ENCODE measurements at places on chromosomes 1 and 21.
A peak's percentile ranks its signal among the peaks of the same experiment; 100 is the strongest.

DNA sequence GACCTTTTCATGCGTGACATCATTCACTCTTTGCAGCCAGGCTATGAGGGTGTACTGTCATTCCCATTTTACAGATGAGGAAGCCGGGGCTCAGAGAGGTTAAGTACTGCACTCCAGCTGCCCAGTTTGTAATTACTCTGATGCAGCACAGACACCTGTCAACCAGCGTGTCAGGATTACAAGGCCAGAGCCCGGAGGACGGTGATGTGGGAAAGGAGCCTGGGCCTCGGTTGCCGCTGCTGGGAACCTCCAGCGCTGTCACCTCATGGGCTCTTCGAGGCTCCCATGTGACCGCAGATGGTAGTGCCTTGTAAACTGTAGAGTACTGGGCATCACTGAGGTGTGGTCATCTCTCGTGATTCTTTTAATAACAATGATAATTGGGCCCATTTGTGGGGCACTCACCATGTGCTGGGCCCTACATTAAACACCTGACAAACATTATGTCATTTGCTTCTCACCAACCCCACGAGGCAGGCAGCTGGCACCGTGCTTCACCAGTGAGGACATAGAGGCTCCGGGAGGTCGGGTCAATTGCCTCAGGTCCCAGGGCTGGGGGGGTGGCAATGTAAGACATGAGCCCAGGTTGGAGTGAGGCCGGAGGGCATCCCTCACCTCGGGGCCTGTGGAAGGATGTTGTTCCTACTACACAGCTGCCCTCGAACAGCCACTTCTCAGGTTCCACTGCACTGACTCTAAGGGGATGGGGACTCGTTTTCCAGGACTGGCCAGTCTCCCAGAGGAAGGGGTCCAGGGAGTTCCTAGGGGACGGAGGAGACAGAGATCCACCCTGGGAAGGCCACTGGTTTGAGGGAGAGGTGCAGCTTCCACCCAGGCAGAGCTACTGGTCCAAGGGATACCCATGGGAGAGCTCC is 42.8 kb upstream of the PADI1 start:
- no peak for DNase-seq

DNA sequence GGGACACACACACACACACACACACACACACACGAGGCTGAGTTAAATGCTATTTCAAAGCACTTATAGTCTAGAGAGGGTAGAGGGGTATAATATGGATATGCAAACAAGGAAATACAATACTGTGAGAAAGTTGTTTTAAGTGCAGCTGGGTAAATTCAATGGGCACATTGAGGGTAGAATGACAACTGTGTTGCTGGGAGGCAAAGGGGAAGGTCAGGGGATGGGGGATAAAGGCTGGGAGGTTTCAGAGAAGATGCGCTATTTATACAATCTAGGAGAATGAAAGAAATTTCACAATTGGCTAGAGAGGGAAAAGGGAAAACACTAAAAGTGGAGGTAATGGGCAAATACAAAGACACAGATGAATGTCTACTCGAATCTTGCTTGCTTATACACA is 19.4 kb downstream of the EXTL2 start:
- DNase-seq = no peak

GRCh38 chr1:25361901-25362300 is 23.8 kb downstream of the TMEM50A start:
- no peak for DNase-seq

DNA sequence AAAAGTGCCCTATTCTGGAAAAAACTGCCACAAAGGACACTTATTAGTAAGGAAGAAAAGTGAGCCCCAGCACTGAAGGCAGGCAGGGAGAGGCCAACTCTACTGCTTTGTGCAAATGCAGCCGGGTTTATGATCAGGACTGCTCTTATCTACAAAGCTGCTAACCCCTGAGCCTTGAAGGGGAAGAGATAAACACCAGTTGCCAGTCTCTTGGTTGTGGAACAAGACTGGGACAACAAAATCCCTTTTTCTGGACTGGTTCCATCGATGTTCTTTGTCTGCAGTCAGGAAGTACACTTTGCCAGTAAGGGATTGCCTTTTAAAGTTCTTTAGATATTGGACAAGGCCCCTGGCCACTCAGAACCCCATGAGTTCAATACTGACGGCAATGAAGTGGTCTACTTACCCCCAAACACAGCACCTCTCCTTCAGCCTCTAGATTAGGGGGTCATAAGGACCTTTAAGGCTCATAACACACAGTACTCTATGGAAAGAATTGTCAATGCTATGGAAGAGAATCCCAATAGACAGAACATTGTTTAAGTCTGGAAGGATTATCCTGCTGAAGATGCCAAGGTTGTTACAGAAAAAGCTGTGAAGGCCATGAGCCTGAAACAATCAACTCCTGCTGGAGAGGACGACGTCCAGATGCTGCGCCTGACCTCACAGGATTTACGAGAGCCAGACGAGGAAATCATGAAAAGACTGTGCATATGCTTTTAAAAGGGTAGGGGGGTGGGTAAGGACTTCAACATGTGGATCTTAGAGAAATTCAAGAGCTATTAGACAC is 43.6 kb downstream of the GNB1 start:
- DNase-seq = no peak

- DNase-seq = no peak
Observed at GRCh38 chr1:55474168-55474786, 259.1 kb upstream of the USP24 start.

GRCh38 chr1:109482242-109482641 is 1.5 kb upstream of the ATXN7L2 start:
- DNase-seq = no peak

DNA sequence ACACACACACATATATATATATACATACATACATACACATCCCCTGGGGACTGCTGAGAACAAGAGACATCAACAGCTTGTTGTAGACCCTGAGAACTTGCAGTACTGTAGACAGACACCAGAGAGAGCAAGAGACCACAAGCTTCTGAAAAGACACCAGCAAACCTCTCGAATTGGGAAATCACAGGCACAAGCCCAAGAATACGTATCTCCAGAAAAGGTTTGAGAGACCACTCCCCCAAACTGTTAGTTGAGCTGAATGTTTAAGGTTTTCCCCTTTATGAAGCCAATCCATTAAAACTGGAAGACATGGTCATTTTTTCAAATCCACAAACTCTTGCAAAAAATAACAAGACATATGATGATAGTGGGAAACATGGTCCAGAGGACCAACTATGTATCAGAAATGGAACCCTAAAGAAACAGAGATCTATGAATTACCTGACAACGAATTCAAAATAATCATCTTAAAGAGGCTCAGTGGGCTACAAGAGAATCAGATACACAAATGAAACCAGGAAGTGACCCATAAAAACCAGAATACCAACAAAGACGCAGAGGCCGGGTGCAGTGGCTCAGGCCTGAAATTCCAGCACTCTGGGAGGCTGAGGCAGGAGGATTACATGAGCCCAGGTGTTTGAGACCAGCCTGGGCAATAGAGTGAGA is 45.1 kb downstream of the SLC2A1 start:
- peak; percentile 85 for DNase-seq

DNA sequence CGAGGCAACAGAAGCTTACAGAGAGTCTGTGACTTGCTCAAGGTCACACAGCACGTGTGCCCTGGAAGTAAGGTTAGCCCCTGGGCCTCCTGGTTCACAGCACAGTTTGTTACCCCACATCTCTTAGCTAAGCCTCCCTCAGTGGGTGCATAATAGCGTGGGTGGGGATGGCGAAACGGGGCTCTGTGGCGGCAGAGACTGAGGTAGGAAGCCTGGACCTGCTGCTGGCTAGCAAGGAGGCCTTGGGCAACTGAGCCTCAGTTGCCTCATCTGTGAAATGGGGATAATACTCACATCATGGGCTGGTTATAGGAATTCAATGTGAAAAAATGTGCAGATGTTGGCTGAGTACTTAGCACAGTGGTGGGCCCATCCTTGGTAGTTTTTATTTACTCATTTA is 596 bp downstream of the PADI4 start:
- no peak for DNase-seq
